ENCODE measurements at places on chromosomes 6 and 20.
A peak's percentile ranks its signal among the peaks of the same experiment; 100 is the strongest.

DNA sequence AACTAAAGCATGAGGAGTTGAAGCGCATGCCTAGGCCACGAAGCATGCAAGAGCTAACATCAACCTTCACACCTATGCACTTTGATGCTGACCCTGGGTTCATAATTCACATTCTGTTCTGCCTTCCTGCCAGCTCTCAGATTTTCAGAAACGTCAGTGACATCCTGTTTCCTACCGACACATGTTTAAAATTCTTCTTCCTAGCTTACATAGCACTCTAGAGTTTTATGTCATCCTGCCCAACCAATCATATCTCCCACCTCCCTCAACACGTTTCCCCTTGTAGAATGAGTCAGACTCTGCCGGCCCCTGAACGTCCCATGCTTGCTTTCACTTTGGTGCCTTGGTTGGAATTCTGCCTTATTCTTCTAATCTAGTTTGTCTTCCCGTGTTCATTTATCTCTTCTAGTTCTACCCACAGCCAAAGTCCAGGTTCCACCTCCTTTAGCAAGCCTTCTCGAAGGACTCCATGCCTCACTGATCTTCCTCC lies 97.2 kb upstream of the MAP7 start:
- no peak for DNase-seq
- no peaks in the 10 kb centered on the region for H3K36me3 ChIP-seq
- no peaks in the 10 kb centered on the region for H3K27me3 ChIP-seq
- peak overlapping the region; percentile 47 for H3K27ac ChIP-seq
- no peak overlapping the region for H3K4me3 ChIP-seq
- H3K4me1 ChIP-seq = peaks cover 7% of the 10 kb centered on the region

- H3K27me3 ChIP-seq = no peaks in the 10 kb centered on the region
- H3K36me3 ChIP-seq = no peaks in the 10 kb centered on the region
- H3K27ac ChIP-seq = no peak overlapping the region
Observed at GRCh38 chr20:20161611-20162010, 109.3 kb downstream of the CFAP61 start.

- DNase-seq = no peak
- H3K36me3 ChIP-seq = no peaks in the 10 kb centered on the region
- H3K4me1 ChIP-seq = no peaks in the 10 kb centered on the region
- no peak overlapping the region for H3K27ac ChIP-seq
- no peaks in the 10 kb centered on the region for H3K27me3 ChIP-seq
- H3K4me3 ChIP-seq = no peak overlapping the region
Observed at GRCh38 chr6:162713974-162714780, 13.4 kb downstream of the PRKN start.

GRCh38 chr20:40251284-40251932 lies 437.6 kb downstream of the MAFB start:
- H3K27ac ChIP-seq = no peak overlapping the region
- DNase-seq = no peak
- H3K27me3 ChIP-seq = no peaks in the 10 kb centered on the region
- H3K36me3 ChIP-seq = no peaks in the 10 kb centered on the region

DNA sequence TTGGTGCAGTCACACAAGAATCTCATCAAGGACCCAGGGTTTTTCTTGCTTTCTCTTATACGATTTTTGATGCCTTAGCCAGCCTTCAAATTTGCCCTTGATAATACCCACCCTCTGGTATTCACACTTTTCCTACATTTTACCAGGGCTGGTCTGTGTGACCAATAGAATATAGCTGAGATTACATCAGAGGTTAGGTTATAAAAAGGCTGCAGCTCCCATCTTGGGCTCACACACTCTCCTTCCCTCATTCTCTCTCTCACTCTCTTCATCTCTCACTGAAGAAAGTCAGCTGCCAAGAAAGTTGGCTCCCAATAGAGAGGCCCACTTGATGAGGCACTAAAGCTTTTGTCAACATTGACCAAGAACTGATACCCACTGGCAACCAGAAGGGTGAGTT lies 4.1 kb upstream of the PNPLA1 start:
- H3K4me3 ChIP-seq = no peak overlapping the region
- H3K27ac ChIP-seq = no peak overlapping the region
- no peaks in the 10 kb centered on the region for H3K4me1 ChIP-seq
- no peaks in the 10 kb centered on the region for H3K27me3 ChIP-seq
- no peaks in the 10 kb centered on the region for H3K36me3 ChIP-seq
- DNase-seq = no peak
